Stimulated activated CD8-positive, alpha-beta memory T cell treated with anti-CD3 and anti-CD28 coated beads, Interleukin-4, amount 100 ng/mL, for 1 hour (primary cell): ENCODE measurements at places on chromosomes 5 and 9.

GRCh38 chr9:127049044-127049443 is 73.4 kb downstream of the ANGPTL2 start:
- no peak for DNase-seq

DNA sequence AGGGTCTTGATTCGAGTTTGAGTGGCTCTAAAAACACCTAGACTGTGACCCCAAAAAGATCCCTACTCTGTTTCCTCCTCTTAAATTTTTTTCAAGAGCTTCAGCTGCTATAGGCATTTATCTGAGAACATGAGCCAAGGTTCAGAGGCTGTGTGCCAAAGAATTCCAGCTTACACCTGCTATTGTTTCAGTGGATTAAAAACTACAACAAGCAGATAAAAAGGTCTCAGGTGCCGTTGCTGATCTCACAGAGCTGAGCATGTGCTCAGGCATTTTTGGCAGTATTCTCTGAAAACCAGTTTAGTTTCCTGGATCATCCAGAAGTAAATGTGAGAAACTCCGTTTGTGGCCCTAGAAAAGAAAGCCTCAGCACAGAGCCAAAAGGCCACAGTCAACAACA is 349.2 kb downstream of the DEPDC1B start:
- no peak for DNase-seq

DNA sequence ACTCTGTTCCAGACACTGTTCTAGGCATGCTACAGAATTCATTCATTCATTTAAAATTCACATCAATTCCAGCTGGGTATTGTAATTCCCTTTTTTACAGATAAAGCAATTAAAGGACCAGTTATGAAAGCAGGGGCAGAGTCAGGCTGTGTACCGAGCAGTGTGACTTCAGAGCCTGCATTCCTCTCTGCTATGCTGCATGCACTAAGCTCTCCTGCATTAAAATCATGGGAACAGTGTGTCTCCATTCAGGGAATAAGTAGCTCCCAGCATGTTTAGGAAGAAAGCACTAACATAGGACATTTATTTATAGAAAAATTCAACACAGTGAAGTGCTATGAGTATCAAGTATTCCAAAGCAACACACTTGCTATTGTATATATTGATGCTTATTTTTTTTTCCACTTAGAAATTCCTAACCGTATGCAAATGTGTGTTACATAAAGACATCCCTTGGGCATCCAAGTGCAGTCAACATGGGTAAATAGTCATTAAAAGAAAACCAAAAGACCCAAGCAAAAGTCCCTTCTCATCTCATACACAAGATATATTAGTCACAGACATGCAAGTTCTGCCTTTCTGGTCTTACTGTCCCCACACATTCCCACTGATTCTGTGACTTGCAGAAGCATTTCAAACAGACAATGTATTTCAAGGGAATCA is 173.7 kb downstream of the GABRB2 start:
- DNase-seq = no peak

DNA sequence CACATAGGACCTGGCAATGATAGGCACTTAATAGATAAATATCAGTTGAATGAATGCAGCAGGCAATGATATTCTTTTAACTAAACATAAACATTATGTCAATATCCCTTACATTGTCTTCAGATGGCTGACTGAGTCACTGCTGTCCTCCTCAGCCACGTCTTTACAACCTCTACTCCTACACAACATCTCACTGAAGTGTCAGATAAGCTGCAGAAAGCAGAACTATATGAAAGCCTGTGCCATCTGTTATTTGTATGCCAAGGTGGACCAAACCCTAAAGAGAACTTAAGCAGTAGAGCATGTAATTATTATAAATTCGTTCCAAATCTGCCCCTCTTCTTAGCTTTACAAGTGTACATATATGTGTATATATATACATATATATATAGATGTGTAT is 271.2 kb downstream of the RASEF start:
- DNase-seq = no peak

DNA sequence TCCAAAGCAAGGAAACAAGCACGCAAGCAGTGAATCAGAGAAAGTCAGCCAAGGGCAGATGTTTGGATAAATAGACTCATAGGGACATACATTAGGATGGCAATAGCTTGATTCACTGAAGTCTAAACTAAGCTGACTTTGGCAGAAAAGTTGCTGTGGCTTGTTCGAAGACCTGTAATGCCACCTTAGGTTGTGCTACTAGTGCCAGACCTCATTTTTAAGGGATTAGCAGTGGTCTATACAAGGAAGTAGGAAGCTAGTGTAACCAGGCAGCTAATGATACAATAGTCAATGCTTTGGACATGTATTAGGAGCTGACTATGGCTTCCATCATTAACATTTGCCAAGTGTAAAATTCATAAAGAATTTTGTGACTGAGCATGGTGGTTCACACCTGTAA is 63.1 kb downstream of the FCHO2 start:
- no peak for DNase-seq
